ENCODE measurements at places on chromosomes 3 and 15.

GRCh38 chr15:20357481-20358065, 184.0 kb downstream of the GOLGA6L6 start:
- DNase-seq = no peak

GRCh38 chr15:52078876-52079700, 33.5 kb downstream of the BCL2L10 start:
- DNase-seq = peak; percentile 78

DNA sequence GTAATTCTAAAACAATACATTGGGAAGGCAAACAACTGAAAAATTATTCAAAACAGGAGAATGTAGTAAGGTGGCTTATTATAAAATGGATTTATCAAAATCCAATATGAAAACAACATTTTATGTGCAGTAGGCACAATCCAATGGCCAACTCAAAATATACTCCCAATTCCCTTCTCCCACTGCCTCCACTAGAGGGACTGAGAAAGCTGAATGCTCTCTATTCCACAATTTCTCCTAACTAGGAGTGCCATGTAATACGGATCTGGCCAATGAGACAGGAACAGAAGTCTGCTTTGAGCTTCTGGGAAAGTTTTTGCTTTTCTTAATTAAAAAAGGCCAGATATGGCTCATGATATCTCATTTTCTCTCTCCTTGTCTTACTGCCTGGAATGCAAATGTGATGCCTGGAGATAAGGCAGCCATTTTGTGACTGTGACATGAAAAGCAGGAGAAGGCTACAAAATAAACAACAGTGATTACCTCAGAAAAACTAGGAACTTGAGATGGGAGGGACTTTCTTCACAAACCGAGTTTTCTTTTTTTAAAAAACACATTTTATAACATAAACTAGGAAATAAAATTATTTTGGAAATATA, 18.8 kb upstream of the VGLL4 start:
- peak; percentile 66 for DNase-seq

GRCh38 chr15:26767169-26767670, 5.6 kb downstream of the GABRB3 start:
- DNase-seq = no peak

GRCh38 chr3:18417904-18418572, 7.1 kb downstream of the SATB1 start:
- no peak for DNase-seq

GRCh38 chr3:186219211-186219638, 110.3 kb upstream of the ETV5 start:
- DNase-seq = no peak

DNA sequence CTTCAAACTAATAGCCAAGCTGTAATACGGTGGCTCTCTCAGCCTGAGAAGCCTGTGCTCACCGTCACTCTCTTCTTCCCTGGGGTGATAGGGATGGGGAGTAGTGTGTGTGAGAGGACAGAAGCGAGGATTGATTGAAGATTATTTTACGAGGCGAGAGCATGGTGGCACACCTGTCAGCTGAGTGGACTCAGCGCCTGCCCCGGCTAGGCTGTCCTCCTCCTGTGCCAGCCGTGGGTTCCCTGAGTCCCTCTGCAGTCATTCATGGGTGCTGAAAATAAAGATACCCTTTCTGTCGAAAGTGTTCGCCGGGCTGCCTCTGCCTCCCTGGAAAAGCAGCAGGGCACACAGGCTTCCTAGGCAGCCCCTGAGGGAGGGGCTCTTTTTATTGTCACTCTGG, 124.1 kb downstream of the PGPEP1L start:
- DNase-seq = no peak

- no peak for DNase-seq
Measured at GRCh38 chr3:184685646-184686045, 26.2 kb downstream of the MAGEF1 start.

DNA sequence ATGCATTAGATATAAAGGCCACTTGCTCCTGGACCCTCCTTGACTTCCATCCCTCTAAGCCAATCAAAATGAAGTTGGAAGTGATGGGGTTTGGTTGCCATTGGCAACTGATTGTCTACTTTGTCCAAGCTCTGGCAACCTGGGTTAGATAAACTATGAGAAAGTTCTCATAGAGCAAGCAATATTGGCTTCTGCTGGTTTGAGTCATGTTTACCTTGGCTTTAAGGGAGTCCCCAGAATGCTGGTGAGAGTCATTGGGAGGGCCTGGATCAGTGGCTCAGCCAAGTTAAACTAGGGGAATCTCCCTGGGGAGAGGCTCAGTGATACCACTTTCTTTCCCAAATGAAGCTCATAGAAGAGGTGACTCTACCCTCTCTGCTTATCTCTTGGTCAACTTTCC, 176.3 kb upstream of the ROPN1 start:
- DNase-seq = no peak

DNA sequence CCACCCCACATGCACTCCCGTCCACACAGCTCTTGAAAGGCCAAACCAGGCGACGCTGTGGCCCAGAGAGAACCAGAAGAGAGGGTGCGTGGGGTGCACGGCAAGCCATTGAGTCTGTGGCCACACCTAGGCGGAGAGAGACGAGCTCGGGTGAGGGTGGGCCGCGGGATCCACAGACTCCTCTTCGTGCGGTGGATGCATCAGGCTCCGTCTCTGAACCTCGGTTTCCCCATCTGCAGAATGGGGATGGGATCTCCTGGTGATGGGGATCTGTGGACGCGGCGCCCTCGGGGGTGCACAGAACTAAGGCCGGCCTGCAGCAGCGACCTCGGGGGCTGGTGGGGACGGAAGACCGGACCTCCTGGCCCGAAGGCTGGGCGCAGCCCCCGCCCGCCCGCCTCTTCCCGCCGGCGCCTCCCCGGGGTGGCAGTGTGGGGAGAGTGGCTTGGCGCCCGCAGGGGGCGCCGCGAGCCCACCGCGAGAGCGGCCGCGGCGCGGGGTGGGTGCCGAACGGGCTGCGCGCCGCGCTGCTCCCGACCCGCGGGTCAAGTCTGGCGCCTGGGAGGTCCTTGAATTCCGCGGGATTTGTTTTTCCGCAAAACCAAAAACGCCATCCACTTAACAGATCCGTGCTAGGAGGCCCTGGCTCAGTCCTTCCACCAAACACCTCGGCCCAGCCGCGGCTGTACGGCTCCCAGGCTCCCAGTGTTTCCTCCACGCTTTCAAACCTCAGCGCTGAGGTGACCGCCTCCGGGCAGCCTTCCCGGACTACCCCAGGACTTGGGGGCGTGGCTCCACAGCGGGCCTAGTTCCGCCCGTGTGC, 13.2 kb upstream of the ADPGK start:
- DNase-seq = peak; percentile 56

GRCh38 chr3:137061186-137061585, 103.4 kb downstream of the IL20RB start:
- DNase-seq = no peak

- DNase-seq = no peak
Measured at GRCh38 chr3:63979093-63979885, 44.0 kb downstream of the PSMD6 start.

GRCh38 chr3:167502401-167502800, 28.6 kb upstream of the SERPINI2 start:
- no peak for DNase-seq

- DNase-seq = peak; percentile 32
Measured at GRCh38 chr3:4474683-4475490, 7.8 kb upstream of the SUMF1 start.

GRCh38 chr15:45664451-45664850, 29.6 kb downstream of the SQOR start:
- peak; percentile 27 for DNase-seq

DNA sequence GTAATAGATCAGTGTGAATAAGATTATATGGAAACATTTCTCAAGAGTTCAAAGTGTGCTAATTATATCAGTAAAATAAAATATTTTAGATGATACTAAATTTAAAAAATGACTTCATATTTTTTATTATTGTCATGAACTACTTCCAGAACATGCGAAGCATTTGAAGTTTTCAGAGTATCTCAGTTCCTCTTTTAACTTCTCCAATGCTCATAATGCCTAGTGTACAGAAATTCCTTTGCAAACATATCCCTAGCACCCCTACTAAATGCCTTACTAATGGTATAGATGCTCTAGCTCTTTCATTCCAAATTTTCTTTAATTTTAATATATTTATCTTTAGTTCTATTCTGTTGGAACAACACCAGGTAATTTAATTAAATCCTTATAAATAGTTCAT, 580.4 kb downstream of the CADM2 start:
- DNase-seq = no peak

DNA sequence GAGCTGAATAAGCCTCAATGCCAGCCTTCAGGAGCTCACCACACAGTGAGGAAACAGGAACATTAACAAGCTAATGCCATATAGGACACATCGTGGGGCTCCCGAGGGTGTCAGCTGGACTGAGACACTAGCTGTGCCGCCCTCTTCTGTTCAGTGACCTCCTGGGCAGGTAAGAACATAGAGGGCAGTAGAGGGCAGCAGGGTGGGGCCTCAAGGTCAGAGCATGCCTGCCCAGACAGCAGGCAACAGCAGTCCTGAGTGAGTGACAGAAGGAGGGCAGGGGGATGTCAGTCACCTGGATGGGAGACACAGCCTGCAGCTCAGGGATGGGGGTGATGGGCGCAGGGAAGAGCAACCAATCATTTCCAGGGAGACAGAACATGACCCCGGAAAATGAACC, 15.5 kb downstream of the NTRK3 start:
- DNase-seq = no peak

DNA sequence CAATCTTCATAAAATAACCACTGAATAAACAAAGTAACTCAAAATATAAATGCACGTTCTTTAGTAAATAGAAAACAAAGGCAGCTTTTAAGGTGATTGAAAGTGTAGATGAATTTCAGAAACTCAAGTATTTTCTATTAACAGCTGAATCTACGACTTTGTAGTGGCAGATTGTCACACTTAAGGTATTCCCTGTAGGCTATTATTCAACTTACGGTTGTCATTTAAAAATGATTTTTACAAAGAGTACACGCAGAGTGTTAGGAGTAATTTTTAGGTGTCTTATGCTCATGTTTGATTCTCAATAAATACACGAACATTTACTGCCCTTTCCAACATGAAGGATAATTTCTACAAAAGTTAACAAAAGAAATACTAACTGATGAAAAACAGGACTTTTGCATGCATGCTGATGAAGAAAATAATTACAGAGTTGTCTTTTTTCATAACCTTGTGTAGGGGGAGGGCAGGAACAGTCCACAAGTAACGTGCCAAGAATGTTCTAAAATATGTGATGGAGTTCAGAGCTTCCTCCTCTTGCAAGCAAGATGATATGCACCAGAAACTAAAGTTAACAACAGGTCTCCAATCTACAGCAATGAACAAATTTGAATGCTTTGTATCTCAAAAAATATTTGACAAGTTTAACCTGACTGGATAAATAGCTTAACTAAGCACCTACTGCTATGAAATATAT, 16.7 kb downstream of the DCBLD2 start:
- DNase-seq = peak; percentile 43

DNA sequence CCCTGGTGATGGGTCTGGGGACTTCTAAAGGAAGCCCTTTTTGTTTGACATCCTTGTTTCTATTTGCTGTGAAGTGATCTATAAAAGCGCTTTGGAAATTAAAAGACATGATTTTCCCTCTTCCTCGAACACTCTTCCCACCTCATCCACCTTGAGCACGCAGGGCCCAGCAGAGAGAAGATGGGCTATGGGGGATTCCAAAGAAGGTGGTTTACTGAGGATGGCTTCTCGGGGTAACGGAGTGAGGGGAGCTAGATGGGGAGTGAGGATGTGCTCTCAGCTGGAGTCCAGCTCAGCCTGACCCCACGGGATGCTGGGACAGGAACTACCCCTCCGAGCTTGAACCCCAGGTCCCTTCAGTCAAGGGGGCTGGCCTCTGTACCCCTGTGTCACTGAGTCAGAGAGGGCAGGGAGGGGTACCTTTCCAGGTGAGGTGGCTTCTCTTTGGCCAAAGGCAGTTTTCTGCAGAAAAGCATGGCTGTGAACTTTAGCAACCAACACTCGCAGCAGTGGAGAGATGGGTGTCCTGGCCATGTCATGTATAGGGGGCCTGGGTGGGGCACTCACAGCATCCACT, 180.7 kb upstream of the SMAD3 start:
- no peak for DNase-seq

GRCh38 chr3:130480736-130481135, 36.2 kb upstream of the COL6A6 start:
- DNase-seq = peak; percentile 41

GRCh38 chr3:57855943-57856342, 99.8 kb downstream of the SLMAP start:
- DNase-seq = peak; percentile 18

- no peak for DNase-seq
Measured at GRCh38 chr3:15330031-15330596, 2.3 kb downstream of the SH3BP5 start.

- peak; percentile 59 for DNase-seq
Measured at GRCh38 chr15:39582286-39582976, 1.6 kb downstream of the THBS1 start.

Measured in ELR (cell line).